ENCODE measurements at places on chromosomes 3 and 15. TPM values are rescaled to one million over a fixed set of nuclear protein-coding genes. Genes with fewer than 3 reads are reported as not detected.

DNA sequence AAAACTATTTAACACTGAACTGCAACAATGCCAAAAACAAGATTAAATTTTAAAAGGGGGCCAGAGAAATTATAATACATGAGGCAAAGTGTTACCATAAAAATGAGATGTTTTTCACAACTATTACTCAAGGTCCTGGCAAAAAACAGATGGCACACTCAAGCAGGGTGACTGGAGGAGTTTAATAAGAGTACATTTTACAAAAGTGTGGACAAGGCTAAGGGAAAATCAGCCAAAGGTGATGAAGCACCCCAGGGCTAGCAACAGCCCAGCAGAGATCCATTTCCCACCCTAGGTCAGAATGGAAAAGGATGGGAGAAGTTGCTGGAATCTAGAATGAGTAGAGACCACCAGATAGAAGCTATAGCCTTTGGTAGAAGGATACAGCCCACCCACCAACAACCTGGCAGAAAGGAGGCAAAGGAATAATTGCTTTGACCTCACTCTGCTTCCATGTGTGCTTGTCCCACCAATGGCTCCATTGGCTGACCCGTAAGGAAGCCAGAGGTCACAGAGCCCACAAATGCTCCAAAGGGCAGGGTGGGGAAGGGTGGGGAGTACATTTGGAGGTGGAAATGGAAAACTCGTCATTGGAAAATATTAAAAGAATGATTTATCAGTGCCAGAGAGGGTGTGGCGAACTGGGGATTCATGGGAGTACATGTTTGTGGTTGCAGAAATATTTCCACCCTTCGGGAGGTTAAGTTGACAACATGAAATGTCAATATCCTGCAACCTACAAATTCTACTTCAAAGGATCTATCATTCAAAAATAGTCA, 161.0 kb upstream of the UBE2E2 start:
- DNase-seq = peak; percentile 26

DNA sequence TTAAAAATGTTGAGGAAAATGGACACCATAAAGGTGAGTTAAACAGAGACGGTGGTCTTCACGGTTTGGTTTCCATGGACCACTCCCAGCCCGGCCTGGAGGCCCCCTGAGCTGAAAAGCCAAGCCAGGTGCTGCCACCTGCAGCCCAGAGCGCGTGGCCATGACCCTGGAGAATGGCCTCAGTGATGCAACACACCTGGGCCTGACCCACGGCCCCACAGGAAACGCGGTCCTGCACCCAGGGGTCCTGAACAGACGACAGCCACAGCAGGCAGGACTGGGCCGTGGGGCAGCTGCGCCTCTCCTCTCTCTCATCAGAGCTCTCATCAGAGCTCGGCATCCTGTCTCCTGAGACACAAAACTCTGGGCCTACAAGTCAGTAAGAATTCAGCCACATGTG, 64.1 kb downstream of the NIPA2 start:
- no peak for DNase-seq

GRCh38 chr3:64685800-64686445, 1.9 kb downstream of the ADAMTS9 start:
- peak; percentile 92 for DNase-seq

DNA sequence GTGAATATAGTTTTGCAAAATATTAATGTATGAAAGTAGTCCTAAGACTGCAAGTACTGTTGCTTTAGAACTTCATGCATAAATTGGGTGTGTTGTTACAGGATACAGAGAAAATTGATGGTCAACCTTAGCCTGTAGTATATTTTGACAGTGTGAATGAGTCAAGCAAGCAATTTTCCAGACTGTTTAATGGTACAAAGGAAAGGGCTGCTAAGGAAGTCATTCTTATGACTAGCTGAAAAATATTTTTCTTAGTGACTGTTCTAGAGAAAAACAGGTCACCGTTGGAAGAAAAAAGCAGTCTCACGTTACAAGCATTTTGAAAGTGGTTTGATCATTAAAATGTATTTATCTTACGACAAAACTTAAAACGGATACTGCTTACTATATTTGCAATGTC, 49.2 kb downstream of the MBNL1 start:
- DNase-seq = no peak

DNA sequence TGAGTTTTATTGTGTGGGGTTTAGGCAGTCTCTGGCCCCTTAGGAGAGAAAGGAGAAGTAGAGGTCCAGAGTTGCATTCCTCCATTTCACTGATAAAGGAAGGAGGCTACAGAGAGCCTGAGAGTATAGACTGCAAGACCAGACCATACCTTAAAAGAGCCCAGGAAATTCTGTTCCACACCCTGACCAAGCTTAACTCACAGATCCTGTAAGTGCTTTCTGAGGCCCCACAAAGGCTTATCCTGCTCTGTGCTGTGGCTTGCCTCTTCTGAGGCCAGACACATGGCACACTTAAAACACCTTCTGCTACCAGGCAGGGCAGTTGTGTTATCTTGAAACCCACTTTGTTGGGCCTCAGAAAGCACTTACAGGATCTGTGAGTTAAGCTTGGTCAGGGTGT, 39.2 kb upstream of the LEKR1 start:
- DNase-seq = no peak

DNA sequence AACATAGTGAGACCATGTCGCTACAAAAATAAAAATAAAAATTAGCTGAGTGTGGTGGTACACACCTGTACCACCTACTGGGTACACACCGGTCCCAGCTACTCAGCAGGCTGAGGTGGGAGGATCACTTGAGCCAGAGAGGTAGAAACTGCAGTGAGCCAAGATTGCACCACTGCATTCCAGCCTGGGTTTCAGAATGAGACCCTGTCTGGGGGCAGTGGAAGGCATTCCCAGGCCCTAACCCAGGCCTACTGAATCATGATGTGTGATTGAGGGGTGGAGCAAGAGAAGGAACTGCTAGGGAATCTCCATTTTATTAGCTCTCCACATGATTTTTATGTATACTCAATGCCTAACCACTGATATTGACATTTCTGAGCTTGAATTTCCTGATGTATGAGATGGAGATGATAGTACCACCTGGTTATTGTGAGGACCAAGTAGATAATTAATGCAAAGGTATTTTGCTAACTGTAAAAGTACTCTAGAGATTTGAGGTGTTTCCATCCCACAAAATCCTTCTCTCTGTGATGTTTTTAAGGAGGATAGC, 169.5 kb upstream of the UMPS start:
- DNase-seq = no peak

The ALDH1L1 gene
- 22.9 TPM for total RNA-seq

Data from left cardiac atrium (tissue), 4 donors.